ENCODE measurements at places on chromosomes 3 and 15. TPM values are rescaled to one million over a fixed set of nuclear protein-coding genes. Genes with fewer than 3 reads are reported as not detected.

GRCh38 chr3:134084242-134084950 lies 54.7 kb upstream of the SLCO2A1 start:
- no peak for DNase-seq

DNA sequence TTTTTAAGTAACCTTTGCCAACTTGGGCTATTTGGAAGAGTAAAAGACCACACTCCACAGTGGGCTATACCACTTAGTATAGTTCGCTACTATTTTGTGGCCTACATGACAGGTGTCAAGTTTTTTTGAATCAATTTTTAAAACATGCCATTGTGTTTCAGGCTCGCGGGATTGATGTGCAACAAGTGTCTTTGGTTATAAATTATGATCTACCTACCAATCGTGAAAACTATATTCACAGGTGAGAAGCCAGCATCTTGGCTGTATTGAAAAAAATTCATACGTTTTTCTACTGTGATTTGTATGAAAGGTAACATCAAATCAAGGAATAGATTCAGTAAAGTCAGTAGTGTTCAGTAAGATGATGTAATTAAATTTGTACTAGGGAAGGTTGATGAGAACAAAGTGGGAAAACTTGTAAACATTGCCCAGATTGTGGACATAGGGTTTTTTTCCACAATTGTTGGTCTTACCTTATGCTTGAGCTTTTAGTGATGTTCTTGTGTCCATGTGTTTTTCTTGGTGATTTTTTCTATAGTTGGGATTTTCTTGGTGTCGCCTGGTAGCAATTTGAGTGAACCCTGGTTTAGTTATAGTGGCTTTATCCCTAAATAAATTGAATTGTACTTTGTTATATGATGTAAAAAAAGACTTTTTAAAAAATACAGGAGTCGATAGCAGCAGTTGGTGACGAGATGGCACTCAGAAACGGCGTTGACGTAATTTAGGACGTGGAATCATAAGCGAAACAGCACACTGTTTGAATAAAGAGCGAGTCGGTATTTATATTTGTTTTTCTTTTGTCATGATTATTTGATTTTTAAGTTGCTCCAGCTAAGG lies 4.5 kb downstream of the EIF4A2 start:
- DNase-seq: no peak

DNA sequence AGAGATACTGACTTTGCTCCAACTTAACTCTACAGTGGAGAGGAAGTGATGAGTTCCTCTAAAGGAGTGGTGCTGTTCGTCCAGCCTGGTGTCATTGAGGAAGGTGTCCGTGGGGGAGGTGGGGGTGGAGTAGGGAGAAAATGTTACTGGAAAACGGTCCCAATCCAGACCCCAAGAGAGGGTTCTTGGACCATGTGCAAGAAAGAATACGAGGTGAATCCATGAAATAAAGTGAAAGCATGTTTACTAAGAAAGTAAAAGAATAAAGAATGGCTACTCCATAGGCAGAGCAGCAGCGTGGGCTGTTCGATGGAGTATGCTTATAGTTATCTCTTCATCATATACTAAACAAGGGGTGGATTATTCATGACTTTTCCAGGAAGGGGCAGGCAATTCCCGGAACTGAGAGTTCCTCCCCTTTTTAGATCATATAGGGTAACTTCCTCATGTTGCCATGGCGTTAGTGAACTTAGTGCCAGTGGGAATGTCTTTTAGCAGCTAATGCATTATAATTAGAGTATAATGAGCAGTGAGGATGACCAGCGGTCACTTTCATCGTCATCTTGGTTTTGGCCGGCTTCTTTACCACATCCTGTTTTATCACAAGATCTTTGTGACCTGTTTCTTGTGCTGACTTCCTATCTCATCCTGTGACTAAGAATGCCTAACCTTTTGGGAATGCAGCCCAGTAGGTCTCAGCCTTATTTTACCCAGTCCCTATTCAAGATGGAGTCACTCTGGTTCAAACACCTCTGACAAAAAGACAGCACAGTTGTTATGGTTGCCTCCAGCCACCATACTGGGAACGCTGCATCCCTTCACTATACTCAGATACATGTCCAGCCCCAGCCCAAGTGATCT lies 38.6 kb downstream of the CLEC3B start:
- peak; percentile 26 for DNase-seq

DNA sequence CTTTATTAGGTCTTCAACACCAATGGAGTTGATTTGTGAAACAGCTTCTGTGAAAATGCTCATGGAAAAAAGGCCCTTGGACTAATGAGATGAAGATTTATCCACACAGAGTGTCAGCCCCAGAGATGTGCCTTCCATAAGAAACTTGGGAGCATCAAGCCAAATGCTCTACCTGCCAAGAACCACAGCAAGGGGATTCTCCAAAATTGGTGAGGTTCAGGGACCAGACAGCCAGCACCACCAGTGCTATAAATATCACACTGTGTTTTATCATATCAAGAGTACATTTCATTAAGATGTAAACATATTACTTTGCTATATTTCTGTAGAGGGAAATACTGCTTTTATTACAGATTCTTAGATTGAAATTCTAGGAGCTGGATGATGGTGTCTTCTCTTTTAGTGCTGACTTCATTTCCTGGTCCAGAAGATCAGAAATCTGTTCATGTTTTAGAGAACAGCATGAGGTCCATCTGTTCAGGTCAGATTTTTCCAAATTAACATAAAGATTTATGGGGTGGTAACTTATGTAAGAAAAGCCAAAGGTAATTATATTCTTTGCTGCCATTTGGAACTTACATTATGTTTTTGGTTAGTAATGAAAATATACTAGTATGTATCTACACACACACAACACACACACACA lies 17.7 kb downstream of the SLC35G2 start:
- no peak for DNase-seq

DNA sequence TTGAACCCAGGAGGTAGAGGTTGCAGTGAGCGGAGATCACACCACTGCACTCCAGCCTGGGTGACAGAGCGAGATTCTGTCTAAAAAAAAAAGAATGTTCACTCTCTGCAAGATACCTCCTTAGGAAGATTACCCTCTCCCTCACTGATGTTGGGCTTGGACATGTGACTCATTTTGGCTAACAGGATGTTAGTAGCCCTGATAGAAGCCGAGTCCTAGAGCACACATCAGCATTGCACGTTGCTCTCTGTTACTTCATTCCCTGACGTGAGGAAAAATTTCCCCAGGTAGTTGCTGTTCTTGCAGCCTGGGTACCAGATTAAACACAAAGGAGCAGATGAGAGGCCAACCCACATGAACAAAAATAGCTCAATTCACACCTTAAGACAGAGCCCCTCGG lies 78.1 kb upstream of the PRICKLE2 start:
- DNase-seq: no peak

GRCh38 chr3:174854987-174855386 lies 4.1 kb upstream of the NAALADL2 start:
- DNase-seq: no peak

DNA sequence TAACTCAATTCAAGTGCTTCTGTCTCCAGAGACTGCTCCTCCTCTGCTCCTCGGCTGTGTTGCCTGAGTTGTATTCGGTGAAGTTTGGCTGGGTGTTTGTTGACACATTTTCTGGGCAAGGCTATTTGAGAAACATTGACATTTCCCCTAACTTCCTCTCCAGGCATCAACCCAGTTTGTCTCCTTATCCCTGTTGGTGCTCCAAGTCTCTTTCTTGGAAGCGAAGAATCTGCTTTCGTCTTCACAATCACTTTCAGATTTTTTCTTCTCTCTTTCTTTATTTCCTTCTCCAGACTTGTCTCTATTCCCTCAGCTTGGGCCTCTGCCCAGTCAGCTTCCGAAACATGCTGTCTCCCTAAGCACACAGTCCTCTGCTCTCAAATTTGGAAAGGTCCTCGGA lies 84.7 kb downstream of the ETV5 start:
- DNase-seq: peak; percentile 52

Gene MST1R
- 1.7 TPM for total RNA-seq
